Osteoblast (primary cell): ENCODE measurements at places on chromosomes 3 and 15. TPM values are rescaled to one million over a fixed set of nuclear protein-coding genes. Genes with fewer than 3 reads are reported as not detected.
A peak's percentile ranks its signal among the peaks of the same experiment; 100 is the strongest.

- DNase-seq: no peak
These were observed 40.0 kb downstream of the ZXDC start for GRCh38 chr3:126435456-126436315.

ANKDD1A gene
- total RNA-seq: 3.8 and 6.2 TPM in 2 replicates

NR2F2 gene
- 13.0 and 14.5 TPM in 2 replicates for total RNA-seq

MLF1 gene
- total RNA-seq: 14.1 and 16.2 TPM in 2 replicates

CDC25A gene
- total RNA-seq: 0.88 and 1.1 TPM in 2 replicates

SLC6A20 gene
- not detected in 2 replicates for total RNA-seq

DNA sequence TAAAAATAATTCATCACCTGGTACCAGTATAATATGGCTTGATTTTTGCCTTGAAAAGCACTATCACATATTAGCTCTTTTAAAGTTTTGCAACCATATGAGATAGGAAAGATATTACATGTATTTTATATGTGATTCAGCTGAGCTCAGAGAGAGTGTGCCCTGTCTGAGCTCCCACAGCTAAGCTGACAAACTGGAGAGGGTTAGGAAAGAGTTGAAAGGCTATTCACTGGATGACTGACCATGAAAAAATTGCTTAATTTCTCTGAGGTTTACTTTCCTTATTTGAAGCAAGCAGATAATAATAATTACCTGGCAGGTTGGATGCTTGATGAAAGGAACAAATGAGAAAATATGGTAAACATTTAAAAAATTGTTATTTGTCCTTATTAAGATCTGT, 97.4 kb upstream of the CCDC80 start:
- peak; percentile 72 for DNase-seq

GRCh38 chr15:79167776-79168175, 77.2 kb upstream of the RASGRF1 start:
- no peak for DNase-seq

PLIN1 gene
- total RNA-seq: under 0.01 TPM in 1 of 2 replicates, not detected in the other

- DNase-seq: peak; percentile 94
These were observed 76.0 kb upstream of the HACD2 start for GRCh38 chr3:123660900-123661299.

DNA sequence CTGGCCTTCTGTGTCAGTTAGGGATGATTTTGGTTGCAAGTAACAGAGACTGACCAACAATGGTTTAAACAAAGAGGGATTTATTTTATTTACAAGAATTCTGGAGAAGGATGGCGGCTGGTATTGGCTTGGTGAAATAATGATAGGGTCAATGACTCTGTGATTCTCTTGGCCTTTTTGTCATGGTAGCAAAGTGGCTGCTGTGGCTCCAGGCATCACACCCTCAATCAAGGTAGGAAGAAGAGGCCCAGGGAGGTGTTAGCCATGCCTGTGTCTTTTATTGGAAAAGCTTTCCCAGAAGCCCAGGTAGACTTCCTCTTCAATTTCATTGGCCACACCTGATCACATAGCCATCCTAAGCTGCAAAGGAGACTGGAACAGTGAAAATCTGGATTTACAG, 13.1 kb downstream of the FAM107A start:
- no peak for DNase-seq

ZNF80 gene
- total RNA-seq: not detected in 2 replicates

FRMD5 gene
- 3.3 and 3.5 TPM in 2 replicates for total RNA-seq

FAM98B gene
- 7.4 and 9.8 TPM in 2 replicates for total RNA-seq

LTK gene
- not detected in 2 replicates for total RNA-seq

- peak; percentile 76 for DNase-seq
These were observed 139.3 kb downstream of the FOXP1 start for GRCh38 chr3:71444028-71444860.

DNA sequence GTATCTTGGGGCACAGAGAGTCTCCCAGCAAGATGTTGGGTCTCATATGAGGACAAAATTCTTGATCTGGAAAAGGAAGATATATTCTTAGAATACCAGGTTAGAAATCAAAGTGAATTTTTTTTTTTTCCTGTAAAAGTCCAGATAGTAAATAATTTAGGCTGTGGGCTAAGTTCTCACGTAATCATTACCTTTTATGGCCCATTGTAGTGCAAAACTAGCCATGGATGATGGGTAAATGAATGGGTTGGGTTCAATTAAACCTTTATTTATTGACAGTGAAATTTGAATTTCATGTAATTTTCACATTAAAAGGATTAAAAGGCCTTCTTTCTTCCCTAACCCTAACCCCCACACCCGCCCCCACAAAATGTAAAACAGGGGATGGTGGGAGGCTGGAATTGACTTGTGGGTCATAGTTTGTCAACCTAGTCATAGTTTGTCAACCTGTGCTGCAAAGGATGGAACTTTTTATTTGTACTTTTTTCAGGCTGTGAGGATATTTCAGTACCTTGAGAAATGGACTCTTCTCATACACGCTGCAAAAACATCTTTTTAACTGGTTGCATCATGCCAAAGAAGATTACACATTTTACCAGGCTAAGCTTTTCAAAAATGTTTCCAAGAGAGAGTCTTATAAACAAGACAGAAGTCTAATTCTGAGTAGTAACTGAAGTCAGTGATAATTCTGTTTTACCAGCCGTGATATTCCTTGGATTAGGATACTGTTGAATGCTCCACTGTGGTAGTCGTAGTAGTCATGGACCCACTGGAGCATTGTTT, 138.8 kb downstream of the AKAP13 start:
- no peak for DNase-seq

DNA sequence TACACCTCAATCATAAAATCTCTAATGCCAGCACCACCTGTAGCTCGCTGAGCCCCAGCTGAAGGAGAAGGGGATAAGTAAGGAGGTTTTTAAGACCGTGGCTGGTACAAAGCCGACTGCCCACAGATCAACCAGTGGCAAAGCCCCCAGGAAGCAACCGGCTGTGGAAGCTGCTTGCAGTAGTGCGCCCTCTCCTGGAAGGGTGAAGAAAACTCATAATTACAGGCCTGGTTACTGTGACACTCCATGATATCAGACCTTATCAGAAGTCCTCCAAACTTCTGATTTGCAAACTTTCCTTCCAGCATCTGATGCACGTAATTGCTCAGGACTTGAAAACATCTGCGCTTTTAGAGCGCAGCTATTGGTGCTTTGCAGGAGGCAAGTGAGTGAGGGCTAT, 63.1 kb upstream of the MCTP2 start:
- DNase-seq: no peak

DNA sequence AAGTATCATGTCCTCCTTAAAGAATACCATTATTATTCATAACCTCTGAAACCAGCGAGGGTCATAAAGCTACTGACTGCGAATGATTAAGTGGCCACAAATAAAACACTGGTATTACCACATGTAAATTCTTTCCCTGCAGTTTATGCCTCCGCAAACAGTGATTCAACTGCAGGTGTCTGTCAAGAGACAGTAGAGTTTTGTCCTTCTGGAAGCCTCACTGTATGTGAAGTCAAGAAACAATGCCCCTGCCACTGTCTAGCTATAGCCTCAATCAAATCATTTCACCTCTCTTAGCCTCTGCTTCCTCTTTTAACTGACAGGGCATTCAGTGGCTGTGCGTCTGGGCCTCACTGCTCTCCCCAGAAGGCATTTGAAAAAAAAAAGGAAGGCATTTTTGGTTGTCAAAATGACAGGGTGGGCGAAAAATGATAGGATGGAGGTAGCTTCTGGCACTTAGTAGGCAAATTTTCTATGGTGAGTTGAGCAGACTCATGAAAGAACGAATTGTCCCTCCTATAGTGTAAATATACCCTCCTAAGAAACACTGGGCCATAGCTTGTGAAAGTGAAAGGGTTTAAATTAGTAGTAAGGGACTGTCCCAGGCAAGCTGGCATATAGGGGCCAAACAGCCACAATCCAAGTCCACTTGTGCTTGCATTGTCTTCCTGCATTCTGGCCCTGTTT, 66.7 kb downstream of the FILIP1L start:
- peak; percentile 46 for DNase-seq

CDHR4 gene
- under 0.01 TPM in 1 of 2 replicates, not detected in the other for total RNA-seq

- DNase-seq: peak; percentile 78
These were observed 1.2 kb downstream of the GABRB3 start for GRCh38 chr15:26771578-26772153.

AMIGO3 gene
- 0.29 and 1.8 TPM in 2 replicates for total RNA-seq

GOLGA8S gene
- under 0.01 TPM in 2 replicates for total RNA-seq

- DNase-seq: no peak
These were observed 12.7 kb upstream of the ACTC1 start for GRCh38 chr15:34808016-34808415.

DNA sequence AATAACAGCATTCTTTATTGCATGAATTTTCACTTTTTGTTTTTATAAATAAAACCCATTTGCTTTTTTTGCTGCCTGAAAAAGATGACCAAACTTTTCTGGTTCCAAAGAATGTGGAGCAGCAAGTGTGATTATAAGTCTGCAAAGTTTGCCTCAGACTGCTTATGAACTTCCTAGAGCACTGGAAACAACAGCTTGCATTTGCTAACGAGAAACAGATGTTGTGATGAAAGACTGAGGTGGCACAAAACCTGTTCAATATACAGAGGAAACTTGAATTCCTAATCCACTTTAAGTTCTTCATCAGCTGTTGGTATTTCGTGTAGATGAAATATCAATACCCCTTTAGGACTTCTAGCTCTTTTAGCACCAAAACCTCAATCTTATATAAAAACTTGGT, 9.3 kb downstream of the ZPLD1 start:
- DNase-seq: no peak

DNA sequence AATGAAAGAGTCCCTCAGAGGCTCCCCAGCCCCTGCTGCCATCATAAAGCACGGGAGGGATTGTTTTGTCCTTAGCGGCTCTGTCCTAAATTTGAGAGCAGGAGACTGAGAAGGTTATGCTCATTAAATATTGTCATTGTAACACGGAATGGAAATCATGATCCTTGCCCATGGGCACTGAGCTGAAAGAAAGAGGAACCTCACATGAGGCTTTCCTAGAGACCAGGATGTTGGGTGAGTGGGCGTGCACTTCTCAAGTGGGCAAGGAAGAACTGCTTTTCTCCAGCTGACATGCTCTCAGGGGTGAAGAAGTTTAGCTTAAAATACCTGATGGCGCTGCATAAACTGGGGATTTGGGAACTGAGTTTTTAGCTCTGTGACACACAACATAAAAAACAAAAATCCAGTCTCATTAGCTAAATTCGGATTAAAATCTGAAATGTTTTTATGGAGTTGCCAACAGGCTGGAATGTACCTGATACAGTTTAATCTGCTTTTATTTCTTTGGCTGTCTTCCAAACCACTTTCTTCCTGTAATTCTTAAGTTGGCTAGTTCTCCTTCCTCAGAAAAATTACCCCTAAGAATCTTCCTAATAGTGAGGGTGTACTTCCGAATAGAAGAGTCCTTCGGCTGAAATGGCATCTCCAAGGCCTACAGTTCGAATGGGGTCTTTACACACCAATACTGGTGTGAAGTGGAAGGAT, 31.7 kb downstream of the ADPGK start:
- DNase-seq: no peak

DNA sequence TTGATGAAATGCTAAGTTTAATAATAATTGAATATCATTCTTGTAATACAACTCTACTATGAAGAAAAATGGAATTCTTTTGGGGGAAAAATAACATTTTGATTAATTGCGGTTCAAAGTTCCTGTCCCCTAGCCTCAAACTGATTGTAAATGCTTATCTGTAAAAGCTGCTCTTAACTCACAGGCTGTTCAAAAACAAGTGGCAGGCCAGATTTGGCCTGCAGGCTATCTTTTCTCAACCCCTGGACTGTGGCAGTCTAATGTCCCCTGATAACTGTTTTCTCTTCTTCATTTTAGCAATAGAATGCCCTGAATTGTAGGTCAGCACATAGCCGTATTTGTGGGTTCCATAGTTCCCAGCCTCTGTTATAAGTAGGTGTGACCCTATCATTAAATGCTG, 23.5 kb upstream of the SAMMSON start:
- no peak for DNase-seq

DNA sequence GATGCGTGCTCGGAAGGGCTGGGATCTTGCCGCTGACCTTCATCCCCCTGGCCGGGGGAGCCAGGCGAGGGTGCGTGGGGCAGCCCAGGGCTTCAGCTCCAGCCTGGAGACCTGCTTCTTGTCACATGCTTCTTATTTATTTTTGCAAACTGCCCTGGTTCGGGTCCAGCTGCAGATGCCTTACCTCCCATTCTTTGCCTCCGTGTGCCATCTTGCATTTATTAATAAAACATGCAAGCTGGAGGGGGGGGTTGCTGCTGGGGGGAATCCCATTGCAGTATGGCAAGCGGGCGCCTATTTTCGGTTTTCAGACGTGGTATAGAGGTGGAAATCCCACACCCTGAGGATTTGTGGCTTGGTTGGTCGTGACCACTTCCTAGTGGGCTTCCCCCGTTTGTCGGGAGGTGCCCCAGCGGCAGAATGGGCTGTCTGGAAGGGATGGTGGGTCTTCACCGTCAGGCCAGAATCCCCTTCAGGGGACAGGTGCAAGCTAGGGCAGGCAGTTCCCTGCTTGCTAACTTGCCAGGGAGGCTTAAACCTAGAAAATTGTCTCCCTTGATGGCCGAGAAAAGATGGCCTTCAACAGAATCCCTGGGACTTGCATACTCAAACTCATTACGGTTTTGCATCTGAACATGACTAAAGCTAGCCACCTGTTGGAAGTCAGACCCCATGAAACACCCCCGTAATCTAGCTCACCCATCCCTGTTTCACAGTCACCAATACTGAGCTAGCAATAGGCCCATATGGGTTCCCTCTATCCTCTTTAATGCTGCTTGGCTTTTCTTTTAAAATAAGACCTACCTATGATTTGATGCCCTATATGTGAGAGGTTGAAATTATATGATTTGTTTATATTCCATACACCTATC, 569 bp downstream of the TMEM266 start:
- DNase-seq: no peak

CCK gene
- total RNA-seq: not detected in 2 replicates

DNA sequence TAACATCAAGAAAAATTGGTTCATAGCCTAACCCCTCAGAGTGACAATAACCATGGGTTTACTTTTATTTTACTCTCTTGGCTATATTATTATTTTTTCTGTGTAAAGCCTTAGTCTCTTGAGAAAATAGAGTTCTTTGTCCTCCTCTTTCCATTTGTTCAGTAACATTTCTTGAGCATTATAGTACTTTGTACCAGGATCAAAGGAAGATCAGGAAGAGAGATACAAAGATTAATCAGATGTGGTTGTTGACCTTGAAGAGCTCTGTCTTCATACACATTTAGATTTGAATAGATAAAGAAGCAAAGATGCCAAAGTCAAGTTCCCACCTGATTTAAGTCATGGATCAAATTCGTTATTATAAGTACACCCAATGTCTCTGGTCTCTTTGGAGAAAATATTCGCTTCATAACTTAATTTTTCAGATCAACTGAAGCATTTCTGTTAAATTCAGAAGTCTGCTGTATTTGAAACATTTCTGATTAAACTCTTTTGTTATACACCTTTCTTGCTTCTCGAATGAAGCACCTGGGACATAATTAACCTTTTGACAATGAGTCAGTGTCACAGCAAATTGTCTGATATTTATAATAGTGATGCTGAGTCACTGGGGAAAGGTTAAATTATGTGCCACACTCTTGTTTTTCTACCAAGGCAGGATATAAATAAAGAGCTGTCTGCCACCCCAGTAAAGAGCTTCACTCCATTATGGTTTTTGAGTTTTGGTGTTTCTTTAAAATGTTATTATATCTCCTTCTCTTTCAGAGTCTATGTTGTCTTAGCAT, 100.2 kb downstream of the GHSR start:
- no peak for DNase-seq

AHSG gene
- not detected in 2 replicates for total RNA-seq

SERPINI2 gene
- not detected in 2 replicates for total RNA-seq
